Thoracic aorta (tissue), 2 donors: ENCODE measurements at places on chromosomes 6 and 20.

DNA sequence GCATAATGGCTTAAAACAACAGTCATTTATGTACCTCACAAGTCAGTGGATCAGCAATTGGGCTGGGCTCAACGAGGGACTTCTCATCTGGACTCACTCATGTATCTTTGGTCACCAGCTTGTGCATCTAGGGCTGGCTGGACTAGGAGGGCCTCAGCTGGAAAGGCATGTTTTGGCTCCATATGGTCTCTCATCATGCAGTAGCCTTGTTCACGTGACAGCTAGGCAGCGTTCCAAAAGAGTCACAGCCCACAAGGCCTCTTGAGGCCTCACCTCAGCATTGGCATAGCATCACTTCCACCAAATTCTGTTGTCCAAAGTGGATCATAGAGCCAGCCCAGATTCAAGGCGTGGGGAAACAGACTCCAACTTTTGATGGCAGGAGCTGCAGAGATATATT, 110.1 kb downstream of the MAFB start:
- H3K36me3 ChIP-seq: no peaks in the 10 kb centered on the region
- H3K4me3 ChIP-seq: no peak overlapping the region
- DNase-seq: no peak
- no peaks in the 10 kb centered on the region for H3K27me3 ChIP-seq
- no peak overlapping the region for H3K27ac ChIP-seq
- H3K4me1 ChIP-seq: no peaks in the 10 kb centered on the region

- DNase-seq: peak; percentile 32
- no peak overlapping the region for H3K4me3 ChIP-seq
- H3K4me1 ChIP-seq: no peaks in the 10 kb centered on the region
- no peaks in the 10 kb centered on the region for H3K36me3 ChIP-seq
Measured at GRCh38 chr20:47150403-47151152, 205.9 kb downstream of the ZMYND8 start.

GRCh38 chr6:49499126-49499525, 597 bp upstream of the GLYATL3 start:
- DNase-seq: no peak
- no peak overlapping the region for H3K4me3 ChIP-seq
- H3K27ac ChIP-seq: no peak overlapping the region
- H3K36me3 ChIP-seq: no peaks in the 10 kb centered on the region
- H3K4me1 ChIP-seq: no peaks in the 10 kb centered on the region

GRCh38 chr6:135346747-135347146, 150.8 kb downstream of the AHI1 start:
- no peaks in the 10 kb centered on the region for H3K36me3 ChIP-seq
- no peak for DNase-seq
- H3K4me1 ChIP-seq: no peaks in the 10 kb centered on the region

GRCh38 chr6:73134588-73134987, 90.7 kb downstream of the KHDC1L start:
- no peaks in the 10 kb centered on the region for H3K36me3 ChIP-seq
- H3K4me1 ChIP-seq: no peaks in the 10 kb centered on the region
- DNase-seq: no peak

DNA sequence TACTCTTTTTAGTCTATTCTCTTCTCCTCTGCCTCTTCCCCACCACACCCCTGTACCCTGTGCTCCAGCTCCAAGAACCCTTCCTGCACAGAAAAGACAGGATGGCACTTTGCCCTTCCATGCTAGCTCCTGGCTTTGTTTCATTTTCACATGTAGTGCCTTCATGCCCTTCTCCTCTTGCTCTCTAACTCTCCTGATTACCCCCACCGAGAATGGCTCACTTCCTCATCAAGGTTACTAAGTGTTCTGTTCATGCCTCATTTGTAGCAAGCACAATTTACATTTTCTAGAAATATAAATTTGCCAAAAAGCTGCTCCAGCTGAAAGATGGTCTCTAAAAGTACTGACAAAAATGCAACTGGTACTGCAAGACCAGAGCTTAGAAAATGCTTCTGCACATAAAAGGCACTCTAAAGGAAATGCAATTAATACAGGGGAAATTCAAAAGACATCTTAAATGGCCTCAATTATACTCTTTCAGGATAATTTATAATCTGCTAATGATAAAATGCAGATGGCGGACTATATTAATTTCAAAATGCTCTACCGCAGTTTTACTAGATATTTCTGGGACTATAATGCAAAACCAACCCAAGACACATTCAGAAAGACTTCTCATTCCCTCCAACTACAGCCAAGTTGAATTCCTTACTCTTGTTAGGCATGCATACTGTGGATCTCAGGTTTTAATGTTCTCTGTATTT, 570.2 kb downstream of the PRKN start:
- DNase-seq: no peak
- no peak overlapping the region for H3K4me3 ChIP-seq
- no peaks in the 10 kb centered on the region for H3K4me1 ChIP-seq
- H3K36me3 ChIP-seq: no peaks in the 10 kb centered on the region

DNA sequence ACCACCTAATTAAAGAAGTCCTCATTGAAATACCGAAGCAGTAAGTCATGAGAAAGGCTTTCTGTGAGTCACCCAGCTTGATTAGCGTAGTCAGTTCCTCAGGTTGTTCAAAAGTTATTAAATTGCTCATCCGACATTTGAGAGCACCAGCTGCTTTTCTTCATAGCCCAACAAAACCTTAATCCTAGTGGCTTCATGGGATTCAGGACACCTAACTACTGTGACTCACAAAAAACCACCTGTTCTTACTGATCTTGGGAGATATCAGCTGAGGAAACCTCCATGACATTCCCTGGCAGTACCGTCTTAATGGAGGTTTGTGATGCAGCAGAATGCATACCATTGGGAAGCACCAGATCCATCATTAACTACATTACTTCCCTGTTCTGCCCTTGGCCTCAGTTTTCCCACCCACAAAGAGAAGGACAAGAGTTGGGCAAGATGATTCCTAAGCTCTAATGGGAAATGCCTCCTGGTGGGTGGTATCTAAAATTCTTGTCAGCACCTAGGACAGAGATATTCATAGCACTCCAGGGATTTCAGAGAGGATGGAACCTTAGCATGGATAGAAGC, 103.8 kb downstream of the KHDC1L start:
- H3K27ac ChIP-seq: no peak overlapping the region
- H3K4me1 ChIP-seq: no peaks in the 10 kb centered on the region

GRCh38 chr6:101956961-101957360, 563.5 kb downstream of the GRIK2 start:
- H3K4me1 ChIP-seq: no peaks in the 10 kb centered on the region
- no peak overlapping the region for H3K27ac ChIP-seq
- H3K27me3 ChIP-seq: no peaks in the 10 kb centered on the region
- no peaks in the 10 kb centered on the region for H3K36me3 ChIP-seq
- no peak overlapping the region for H3K4me3 ChIP-seq

- no peak overlapping the region for H3K27ac ChIP-seq
- no peak overlapping the region for H3K4me3 ChIP-seq
- peaks cover 14% of the 10 kb centered on the region for H3K4me1 ChIP-seq
Measured at GRCh38 chr6:98992535-98992934, 44.8 kb upstream of the FBXL4 start.

DNA sequence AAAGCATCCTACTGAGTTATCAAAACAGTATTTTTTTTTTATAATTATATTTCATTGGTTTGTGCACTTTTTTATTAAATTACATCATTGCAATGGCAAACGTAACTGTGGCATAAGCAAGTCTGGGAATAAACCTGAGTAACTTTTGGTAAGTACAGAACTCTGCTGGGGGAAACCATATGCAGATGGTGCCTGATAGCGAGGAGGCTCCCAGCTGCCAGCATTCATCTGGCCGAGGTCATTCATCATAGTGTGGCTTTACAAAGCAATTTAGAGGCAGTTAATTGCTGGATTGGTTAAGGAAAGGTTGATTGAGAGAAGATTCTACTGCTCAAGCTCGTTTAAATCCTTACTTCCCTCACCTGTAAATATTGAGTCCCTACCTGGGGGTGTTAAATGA, 52.6 kb downstream of the HECA start:
- H3K4me3 ChIP-seq: no peak overlapping the region
- H3K27ac ChIP-seq: no peak overlapping the region
- DNase-seq: no peak
- H3K36me3 ChIP-seq: no peaks in the 10 kb centered on the region
- H3K27me3 ChIP-seq: no peaks in the 10 kb centered on the region

- H3K4me3 ChIP-seq: no peak overlapping the region
- no peaks in the 10 kb centered on the region for H3K27me3 ChIP-seq
- DNase-seq: no peak
- H3K36me3 ChIP-seq: no peaks in the 10 kb centered on the region
- H3K4me1 ChIP-seq: no peaks in the 10 kb centered on the region
- H3K27ac ChIP-seq: no peak overlapping the region
Measured at GRCh38 chr6:79824202-79824601, 123.2 kb downstream of the ELOVL4 start.

- peaks cover 3% of the 10 kb centered on the region for H3K4me1 ChIP-seq
- DNase-seq: no peak
Measured at GRCh38 chr6:136994782-136995181, 50.0 kb downstream of the IL20RA start.

DNA sequence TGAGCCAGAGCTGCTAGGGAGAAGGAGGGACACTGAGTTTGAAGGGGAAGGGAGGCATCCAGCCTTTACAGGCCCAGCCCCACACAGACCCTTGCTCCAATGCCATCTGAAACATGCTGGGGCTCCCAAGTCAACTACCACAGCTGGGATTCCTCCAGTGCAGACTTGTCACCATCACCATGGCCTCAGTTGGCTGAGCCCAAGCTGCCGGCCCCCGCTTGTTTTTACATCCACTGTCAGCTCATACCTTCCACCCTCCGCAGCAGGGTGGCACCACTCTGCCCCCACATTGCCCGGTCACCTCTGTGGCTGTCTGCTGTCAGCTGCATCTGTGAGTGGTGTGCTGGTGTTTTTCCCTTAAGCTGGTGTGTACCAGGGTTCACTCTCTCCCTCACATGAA, 26.1 kb downstream of the GFOD1 start:
- no peaks in the 10 kb centered on the region for H3K27me3 ChIP-seq
- no peak for DNase-seq
- H3K27ac ChIP-seq: no peak overlapping the region
- no peaks in the 10 kb centered on the region for H3K36me3 ChIP-seq
- no peaks in the 10 kb centered on the region for H3K4me1 ChIP-seq
- no peak overlapping the region for H3K4me3 ChIP-seq

DNA sequence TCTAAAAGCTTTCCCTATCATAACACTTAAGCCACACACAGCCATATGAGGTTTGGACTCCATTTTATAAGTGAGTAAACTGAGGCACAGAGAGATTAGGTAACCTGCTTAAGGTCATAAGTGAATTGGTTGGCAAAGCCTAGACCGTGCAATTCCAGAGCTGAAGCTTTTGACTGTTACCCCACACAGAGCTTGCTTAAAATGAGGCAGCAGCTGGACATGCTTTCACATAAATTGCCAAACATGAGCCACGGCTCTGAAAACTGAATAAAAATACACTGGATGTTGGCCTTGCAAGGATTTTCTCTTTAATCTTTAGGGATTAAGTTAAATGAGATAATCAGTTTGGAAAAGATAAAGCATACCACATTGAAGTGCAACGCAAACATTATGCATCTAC, 2.5 kb downstream of the RIPOR2 start:
- H3K4me1 ChIP-seq: peaks cover 14% of the 10 kb centered on the region
- H3K27ac ChIP-seq: no peak overlapping the region
- no peaks in the 10 kb centered on the region for H3K27me3 ChIP-seq
- H3K36me3 ChIP-seq: no peaks in the 10 kb centered on the region
- no peak overlapping the region for H3K4me3 ChIP-seq
- DNase-seq: no peak

- no peak overlapping the region for H3K27ac ChIP-seq
- no peak for DNase-seq
Measured at GRCh38 chr6:168678588-168678987, 237.6 kb downstream of the SMOC2 start.

DNA sequence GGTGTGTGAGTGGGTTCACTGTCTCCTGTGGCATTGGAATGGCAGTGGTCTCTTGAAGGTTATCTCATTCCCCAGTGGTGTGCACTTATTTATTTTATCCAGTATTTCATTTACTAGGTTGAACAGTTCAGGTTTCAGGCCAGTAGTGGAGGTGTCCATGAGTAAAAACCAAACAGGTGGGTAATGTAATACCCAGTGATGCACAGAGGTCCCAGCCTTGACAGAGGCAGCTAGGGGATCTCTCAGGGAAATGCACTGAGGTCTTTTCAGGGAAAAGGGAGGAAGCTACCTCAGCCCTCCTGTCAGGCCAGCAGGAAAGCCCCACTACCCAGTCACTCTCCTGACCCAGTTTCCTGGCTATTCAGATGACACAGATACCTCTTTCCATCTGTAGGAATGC, 403.6 kb downstream of the UTRN start:
- no peak overlapping the region for H3K27ac ChIP-seq
- H3K27me3 ChIP-seq: no peaks in the 10 kb centered on the region
- no peak overlapping the region for H3K4me3 ChIP-seq
- DNase-seq: no peak

GRCh38 chr20:49916146-49917002, 1.0 kb upstream of the SPATA2 start:
- H3K27me3 ChIP-seq: no peaks in the 10 kb centered on the region
- H3K36me3 ChIP-seq: no peaks in the 10 kb centered on the region
- H3K27ac ChIP-seq: peak overlapping the region; percentile 99
- H3K4me3 ChIP-seq: peak overlapping the region; percentile 95

DNA sequence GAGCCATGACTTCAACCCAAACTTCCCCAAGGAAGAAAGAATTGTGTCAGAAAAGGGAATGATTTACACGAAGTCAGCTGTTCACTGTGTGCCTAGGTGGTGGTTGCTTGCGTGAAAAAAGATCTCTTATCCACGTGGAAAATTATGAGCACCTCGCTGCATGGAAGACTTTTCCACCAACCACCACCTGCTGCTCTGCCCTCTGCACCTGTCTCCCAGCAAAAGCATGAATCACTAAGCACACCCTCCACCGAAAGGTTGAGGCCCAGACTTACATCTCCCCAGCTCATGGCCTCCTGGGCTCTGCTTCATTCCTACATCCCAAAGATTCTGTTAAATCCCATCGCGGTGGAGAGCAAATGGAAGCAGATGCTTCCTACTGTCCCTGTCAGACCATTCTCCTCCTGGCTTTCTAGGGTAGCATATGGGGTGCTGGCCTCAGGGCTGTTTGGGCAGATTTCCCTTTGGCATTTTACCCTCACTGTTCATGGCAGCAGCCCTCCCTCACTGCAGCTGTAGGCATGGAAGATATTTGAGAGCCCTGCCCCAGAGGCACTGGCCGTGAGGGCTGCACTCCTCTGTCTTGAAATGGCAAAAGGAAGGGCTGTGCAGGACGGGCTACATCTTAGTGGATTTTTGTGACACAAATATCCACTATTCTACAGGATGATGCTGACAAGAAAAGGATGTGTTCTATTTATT, 37.6 kb upstream of the CST5 start:
- H3K4me1 ChIP-seq: no peaks in the 10 kb centered on the region
- H3K36me3 ChIP-seq: no peaks in the 10 kb centered on the region
- H3K27ac ChIP-seq: no peak overlapping the region
- H3K27me3 ChIP-seq: no peaks in the 10 kb centered on the region
- no peak overlapping the region for H3K4me3 ChIP-seq

GRCh38 chr20:39264506-39265172, 302.5 kb downstream of the DHX35 start:
- H3K4me3 ChIP-seq: no peak overlapping the region
- no peaks in the 10 kb centered on the region for H3K4me1 ChIP-seq
- no peak overlapping the region for H3K27ac ChIP-seq
- peak; percentile 8 for DNase-seq

- no peak for DNase-seq
- no peak overlapping the region for H3K27ac ChIP-seq
- H3K36me3 ChIP-seq: no peaks in the 10 kb centered on the region
- peaks cover 8% of the 10 kb centered on the region for H3K4me1 ChIP-seq
- no peaks in the 10 kb centered on the region for H3K27me3 ChIP-seq
- peak overlapping the region; percentile 86 for H3K4me3 ChIP-seq
Measured at GRCh38 chr6:47310131-47310480, 401 bp upstream of the TNFRSF21 start.

- no peak overlapping the region for H3K4me3 ChIP-seq
- no peaks in the 10 kb centered on the region for H3K4me1 ChIP-seq
- H3K27ac ChIP-seq: no peak overlapping the region
- DNase-seq: no peak
Measured at GRCh38 chr6:75933387-75933975, 139.0 kb downstream of the IMPG1 start.
